OCI-LY7 (cell line): ENCODE measurements at places on chromosomes 4 and X. TPM values are rescaled to one million over a fixed set of nuclear protein-coding genes. Genes with fewer than 3 reads are reported as not detected.

The DDX53 gene
- not detected in 2 replicates for total RNA-seq

The AMBN gene
- total RNA-seq = not detected in 2 replicates

GRCh38 chrX:129737916-129738315 is 863 bp upstream of the XPNPEP2 start:
- peak; percentile 44 for DNase-seq

The GYPB gene
- total RNA-seq = not detected in 2 replicates

DNA sequence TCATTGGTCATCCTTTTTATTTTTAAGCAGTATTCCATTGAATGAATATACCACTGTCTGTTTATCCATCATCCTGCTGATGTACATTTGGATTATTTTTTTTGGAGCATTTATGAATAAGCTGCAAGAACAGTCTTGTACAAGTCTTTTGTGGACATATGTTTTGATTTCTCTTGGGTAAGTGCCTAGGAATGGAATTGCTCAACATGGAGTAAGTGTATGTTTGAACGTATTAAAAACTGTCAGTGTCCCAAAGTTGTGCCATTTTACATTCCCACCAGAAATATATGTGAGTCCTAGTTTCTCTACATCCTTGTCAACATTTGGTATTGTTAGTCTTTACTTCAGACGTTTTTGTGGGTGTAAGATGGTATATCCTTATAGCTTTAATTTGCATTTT is 287.0 kb upstream of the POF1B start:
- DNase-seq = no peak

The SLC26A1 gene
- 0.30 TPM in 1 of 2 replicates, not detected in the other for total RNA-seq

The SMR3B gene
- total RNA-seq = not detected in 2 replicates

DNA sequence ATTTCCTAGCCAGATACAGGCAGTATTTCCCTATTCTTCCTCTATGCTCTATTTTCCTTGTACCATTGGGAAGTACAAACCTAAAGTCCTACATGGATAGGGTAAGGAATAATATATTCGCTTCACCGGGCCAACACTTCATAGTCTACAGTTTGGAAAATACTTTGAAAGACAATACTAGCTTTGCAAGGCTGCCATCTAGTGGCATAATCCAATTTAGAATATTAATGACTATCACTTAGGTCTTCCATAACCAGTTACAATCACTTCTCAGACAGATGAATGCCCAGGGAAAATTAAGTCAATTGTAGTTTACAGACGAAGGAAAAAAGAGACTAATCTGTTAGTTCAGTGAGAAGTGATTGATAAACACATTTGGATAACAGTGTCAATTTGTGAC is 141.0 kb upstream of the FAM47C start:
- DNase-seq = peak; percentile 16

DNA sequence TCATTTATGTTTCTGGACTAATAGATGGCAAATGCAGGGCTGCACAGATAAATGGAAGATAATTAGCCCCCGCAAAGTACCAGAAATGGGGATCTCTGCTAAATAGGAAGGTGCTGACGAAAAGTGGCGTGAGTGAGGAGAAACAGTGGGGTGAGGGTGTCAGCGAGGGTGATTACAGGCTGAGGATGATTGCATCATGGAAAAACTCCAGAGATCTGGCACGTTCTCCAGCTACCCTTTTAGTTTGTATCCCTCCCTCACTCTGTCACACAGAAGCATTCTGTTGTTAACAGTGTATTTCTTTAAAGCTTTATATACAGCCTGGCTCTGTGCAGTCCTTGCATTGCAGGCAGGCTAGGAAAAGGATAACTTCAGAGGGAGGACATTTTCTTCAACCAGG is 309.6 kb upstream of the DDX53 start:
- DNase-seq = no peak

DNA sequence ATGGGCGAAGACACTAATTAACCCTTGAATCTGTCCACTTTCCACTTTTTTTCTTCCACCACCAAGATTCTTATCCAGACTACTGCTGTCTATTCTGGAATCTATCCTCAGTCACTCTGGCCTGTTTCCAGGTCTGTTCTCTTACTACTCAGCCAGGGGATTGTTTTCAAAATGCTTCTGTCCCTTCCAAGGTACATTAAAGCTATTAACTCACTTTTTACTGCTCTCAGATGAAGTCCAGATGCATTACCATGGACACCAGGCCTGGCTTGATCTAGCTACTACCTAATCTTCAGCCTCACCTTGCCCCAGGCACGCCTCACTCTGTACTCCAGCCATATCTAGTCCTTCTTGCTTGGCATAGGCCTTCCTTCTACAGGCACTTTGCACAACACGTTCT is 66.4 kb downstream of the GALNT7 start:
- no peak for DNase-seq

The GAGE12G gene
- total RNA-seq = not detected in 2 replicates

- peak; percentile 28 for DNase-seq
Observed at GRCh38 chr4:166252487-166253402, 379.7 kb downstream of the TLL1 start.

GRCh38 chr4:38921151-38921550 is 53.5 kb downstream of the FAM114A1 start:
- no peak for DNase-seq

The SSX5 gene
- not detected in 2 replicates for total RNA-seq

- no peak for DNase-seq
Observed at GRCh38 chr4:124589786-124590185, 122.7 kb downstream of the ANKRD50 start.

The STATH gene
- not detected in 2 replicates for total RNA-seq

GRCh38 chrX:12425496-12425895 is 287.2 kb downstream of the FRMPD4 start:
- DNase-seq = no peak

The NSUN7 gene
- total RNA-seq = 0.31 TPM in 1 of 2 replicates, not detected in the other

The COPS4 gene
- total RNA-seq = 35.5 and 38.5 TPM in 2 replicates

The ADRA2C gene
- 0.21 TPM in 1 of 2 replicates, not detected in the other for total RNA-seq

- no peak for DNase-seq
Observed at GRCh38 chr4:170805352-170805751, 715.6 kb upstream of the AADAT start.

The PLAC8 gene
- total RNA-seq = not detected in 2 replicates

DNA sequence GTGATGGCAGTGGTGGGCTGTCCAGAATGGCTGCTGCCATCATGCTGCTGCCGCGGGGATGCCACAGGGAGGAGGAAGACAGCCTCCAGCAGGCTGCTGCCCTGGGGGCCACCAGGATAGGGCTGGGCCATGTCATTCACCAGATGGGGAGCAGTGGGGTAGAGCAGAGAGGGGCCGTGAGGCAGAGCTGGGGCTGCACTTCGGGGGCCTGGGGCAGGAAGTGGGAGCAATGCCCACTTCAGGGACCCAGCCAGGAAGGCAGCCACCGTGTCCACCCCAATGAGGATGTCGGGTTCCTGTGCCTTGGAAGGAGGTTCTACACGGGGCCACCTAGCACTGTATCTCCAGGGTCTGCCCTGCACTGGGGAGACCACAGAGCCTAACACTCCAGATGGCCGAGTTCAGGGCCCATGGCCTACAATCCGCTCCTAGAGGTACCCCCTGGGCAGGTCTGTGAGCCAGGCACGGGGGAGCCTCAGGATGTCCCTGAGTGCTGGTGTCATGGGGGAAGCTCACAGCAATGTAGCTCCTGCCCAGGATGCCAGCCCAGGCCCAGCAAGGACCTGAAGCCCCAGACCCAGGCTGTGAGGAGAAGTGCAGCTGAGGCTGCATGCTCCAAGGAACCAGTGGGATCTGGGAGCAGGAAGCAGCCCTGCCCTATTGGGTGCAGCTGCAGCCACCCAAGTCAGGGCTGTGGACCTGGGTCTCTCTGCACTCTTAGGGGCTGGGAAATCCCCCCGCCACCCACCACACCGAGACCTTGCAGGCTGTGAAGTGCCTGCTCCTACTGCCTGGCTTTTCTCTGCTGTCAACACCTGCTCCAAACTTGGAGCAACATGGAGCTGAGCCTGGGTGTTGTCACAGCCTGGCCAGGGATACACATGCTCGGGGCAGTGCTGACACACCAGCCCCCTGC is 140.3 kb downstream of the PDHA2 start:
- DNase-seq = no peak

The GABRB1 gene
- not detected in 2 replicates for total RNA-seq

The UGT2A1 gene
- not detected in 2 replicates for total RNA-seq

DNA sequence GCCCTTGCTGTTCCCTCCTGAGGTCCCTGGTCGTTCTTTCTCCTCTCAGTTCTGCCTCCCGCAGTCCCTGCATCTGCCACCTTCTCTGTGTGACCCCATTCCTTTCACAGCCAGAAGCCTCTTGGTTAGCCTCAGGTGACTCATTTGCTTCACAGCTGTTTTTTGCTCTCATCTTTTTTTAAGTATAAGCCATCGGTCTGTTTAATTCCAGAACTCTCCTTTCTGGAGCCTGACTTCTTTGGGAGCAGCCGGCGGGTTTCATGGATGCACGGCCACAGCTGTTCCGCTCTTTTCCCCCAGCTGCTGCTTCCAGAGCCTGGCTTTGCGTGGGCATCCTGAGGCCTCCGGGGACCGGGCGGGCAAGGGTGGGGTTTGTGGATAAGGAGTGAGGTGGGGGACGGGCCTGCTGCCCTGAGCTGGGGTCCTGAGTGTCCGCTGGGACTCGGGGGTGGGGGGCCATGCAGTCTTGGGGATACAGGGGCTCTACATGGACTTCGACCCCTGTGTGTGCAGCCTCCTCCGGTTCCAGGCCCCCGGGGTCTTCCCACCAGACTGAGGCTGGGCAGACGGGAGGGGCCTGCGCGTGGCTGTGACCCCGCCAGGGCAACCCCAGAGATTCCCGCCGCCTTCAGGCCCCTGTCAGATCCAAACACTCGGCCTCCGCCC is 46.7 kb downstream of the PCGF3 start:
- DNase-seq = no peak

- DNase-seq = no peak
Observed at GRCh38 chr4:113586072-113586471, 175.5 kb downstream of the CAMK2D start.

DNA sequence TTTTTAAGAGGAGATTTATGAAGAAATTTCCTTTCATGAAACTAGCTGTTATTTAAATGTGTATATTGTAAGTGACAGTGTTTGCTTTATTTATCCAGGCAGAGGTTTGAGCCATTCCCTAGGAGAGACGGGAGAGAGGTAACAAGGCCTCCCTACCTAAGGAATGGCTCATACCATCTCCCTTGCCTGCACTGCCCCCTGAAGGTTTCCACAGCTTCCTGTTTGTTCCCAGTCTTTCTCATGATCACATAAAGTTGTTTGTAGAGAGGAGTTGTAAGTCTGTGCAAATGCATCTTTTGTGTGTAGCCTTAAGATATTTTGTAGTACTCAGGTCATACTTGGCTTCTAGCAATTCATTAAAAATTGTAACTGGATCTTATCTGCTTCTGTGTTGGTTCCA is 1504.5 kb upstream of the PCDH10 start:
- no peak for DNase-seq

GRCh38 chr4:68630371-68630770 is 40.1 kb downstream of the UGT2B15 start:
- no peak for DNase-seq

DNA sequence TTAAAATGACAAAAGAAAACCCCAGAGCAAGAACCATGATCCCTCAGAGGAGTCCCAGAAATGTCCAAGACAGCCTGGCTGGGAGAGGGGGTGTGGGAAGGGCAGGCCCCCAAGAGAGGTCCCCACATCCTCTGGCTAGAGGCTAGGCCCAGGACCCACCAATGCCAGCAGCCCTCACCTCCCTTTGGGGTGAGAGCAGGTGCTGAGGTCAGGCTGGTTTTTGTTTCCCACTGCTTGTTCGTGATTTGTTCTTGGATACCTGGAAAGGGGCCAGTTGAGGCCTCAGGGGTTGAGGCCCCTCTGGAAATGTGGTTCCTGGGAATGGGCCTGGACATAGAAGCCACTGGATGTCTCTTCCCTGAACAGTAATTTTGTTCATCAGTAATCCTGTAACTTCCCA is 2.3 kb upstream of the GRSF1 start:
- DNase-seq = no peak

GRCh38 chr4:1249731-1250526 is 999 bp upstream of the CTBP1 start:
- DNase-seq = no peak
